Cerebellum (tissue), 4 donors: ENCODE measurements at places on chromosomes 6 and 20.

- DNase-seq: no peak
These were observed 35.2 kb downstream of the FAM184A start for GRCh38 chr6:119043265-119043664.

GRCh38 chr6:81565071-81565470 is 187.4 kb downstream of the TENT5A start:
- no peak for DNase-seq

- DNase-seq: no peak
These were observed 516.1 kb upstream of the MAN1A1 start for GRCh38 chr6:119865466-119866350.

DNA sequence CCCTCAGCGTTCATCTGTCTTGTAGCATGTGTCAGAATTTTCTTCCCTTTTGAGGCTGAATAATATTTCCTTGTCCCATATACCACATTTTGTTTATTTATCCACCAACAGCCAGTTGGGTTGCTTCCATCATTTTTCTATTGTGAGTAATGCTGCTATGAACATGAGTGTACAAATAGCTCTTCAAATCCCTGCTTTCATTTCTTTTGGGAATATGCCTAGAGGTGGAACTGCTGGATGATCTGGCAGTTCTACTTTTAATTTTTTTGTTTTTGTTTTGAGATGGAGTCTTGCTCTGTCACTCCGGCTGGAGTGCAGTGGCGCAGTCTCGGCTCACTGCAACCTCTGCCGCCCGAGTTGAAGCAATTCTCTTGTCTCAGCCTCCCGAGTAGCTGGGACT is 64.7 kb downstream of the SASH1 start:
- DNase-seq: no peak

- no peak for DNase-seq
These were observed 628.0 kb downstream of the KIF16B start for GRCh38 chr20:15945289-15945688.

- DNase-seq: no peak
These were observed 82.7 kb upstream of the PRDM1 start for GRCh38 chr6:106003268-106003987.

- no peak for DNase-seq
These were observed 932 bp upstream of the UBR2 start for GRCh38 chr6:42562788-42563405.

DNA sequence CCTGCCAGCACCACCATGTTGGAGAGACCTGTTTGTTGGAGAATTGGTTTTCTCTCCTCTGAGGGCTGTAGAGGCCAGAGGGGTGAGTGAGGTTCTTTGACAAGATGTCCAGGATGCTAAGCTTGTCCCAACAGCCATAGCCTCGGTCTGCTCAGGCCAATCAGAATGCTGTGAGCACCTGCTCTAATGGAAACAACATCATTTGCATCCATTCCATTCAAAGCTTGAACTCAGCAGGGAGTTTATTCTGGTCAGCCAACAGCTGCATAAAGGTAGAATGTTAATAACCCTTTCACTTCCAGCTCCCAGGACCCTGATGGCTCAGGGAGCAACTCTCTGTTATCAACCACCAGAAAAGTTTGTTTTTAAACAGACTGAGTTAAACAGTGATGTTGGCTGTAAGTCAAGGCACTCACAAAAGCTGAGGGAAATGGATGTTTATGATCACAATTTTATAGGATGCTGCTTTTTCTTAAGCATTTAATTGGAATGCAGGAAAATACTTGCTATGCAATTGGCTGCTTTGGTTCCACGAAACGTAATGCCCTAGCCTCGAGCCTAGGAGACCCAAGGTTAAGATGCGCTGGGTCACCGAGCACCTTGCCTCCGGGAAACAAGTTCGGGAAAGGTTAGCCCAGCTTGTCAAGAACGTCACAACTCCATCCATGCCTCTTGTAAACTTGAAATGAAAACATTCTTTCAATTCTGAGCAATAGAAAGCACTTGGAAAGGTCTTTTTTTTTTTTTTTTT is 155.2 kb downstream of the NFATC2 start:
- no peak for DNase-seq

GRCh38 chr20:47361057-47361915 is 4.8 kb upstream of the ZMYND8 start:
- DNase-seq: no peak

DNA sequence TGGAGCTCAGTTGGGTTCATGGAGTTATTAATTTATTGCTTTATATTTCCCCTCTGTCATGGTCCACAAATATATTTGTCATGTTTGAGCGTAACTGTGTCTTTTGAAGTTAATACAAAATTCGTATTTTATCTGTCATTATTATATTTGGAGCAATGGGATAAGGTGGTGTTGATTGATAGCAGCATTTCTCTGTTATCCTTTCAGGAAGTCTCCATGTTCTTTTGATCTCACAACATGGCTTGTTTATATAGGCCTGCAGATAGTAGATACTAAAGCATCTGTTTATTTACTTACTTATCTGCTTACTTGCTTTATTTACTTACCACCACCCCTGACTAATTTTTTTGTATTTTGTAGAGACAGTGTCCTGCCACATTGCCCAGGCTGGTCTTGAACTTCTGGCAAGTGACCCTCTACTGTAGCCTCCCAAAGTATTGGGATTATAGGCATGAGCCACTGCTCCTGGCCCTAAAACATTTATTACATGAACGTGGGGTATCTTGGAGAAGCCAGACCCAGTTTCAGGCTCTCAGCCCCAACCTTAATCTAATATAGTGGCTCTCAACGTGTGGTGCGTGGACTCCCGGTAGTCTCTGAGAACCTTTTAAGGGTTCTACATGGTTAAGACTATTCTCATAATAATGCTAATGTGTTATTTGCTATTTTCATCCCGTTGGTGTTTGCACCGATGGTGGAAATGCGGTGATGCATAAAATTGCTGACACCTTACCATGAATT is 104.2 kb downstream of the NCOA3 start:
- DNase-seq: no peak

GRCh38 chr20:42785041-42785440 is 404.7 kb downstream of the PTPRT start:
- DNase-seq: no peak

DNA sequence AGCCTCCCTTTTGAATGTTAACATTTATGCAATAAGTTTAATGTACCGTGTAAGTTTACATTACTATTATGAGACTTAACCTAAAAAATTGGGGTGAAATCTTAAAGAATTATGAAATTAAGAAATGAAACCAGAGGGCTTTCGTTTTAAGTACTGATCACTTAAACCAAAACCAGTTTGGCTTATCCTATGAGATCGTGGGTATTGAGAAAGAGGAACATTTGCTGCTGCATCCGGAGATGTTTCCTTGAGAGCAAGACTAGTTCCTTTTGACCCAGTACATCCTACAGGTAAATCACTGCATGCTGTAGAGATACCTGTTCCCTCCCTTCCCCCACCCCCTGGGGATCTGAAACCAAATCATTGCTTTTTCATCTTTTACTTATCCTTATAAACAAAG is 201.3 kb downstream of the ESR1 start:
- DNase-seq: no peak

GRCh38 chr20:60009826-60010616 is 51.8 kb downstream of the CDH26 start:
- no peak for DNase-seq

- DNase-seq: peak; percentile 43
These were observed 8.9 kb downstream of the CCM2L start for GRCh38 chr20:32019156-32019510.

GRCh38 chr20:22282696-22283095 is 301.7 kb downstream of the FOXA2 start:
- DNase-seq: no peak

DNA sequence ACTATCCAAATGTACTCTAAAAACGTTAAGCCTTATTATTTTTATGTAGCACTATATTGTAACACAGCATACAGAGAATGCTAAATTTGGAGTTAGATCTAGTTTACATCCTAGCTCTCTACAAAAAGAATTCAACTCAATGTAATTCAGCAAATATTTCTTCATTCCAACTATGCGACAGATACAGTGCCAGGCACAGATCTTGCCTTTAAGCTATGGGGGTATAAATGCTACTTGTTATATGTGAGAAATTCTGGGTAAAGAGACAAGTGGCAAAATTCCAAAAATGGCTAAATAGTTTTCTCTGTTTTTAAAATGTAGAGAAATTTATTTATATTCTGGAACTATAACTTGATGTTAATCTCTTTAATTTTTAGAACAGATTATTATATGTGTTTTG is 63.2 kb downstream of the SEL1L2 start:
- no peak for DNase-seq

DNA sequence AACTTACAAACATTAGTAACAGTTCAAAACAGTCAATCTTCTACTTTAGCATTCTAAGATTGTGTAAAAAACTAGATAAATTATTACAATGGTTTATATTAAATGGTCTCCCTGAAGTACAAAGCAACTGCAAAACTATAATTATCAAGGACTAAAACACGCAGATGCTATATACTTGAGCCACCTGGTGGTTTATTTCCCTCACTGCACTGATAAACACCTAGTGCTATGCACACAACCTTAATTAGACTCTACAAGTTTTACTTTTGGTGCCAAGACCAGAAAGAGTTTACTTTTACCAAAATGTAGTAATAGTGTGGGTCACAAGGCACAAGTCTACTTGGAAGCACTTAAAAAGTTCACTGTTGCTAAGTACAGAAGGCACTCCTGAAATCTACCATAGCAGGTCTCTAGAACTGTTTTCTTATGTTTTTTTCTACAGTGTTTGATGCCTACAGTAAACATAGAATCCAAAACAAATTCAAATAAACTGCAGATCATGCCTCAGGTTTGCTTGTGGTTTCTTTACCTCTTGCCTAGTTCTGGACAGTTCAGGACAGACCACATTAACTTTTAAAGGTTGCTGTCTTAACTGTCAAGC is 49.2 kb downstream of the GMDS start:
- DNase-seq: peak; percentile 36

DNA sequence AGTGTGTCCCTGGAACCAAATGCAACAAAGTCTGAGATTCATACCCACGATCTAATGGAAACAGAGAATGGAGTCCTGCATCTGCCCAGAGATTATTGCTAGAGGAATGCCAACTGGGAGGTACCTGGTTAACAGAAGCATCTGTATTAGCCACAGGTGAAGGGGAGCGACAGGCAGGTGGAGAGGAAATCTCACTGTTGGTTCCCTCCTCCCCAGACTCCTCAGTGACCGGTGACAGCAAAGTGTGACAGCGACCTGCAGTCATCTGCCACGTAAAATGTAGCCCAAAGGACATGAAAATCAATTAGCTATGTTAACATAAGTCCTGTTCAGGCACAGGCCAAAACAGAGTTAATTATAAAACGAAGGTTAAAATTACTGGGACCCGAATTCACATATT is 336.6 kb downstream of the SYNE1 start:
- peak; percentile 30 for DNase-seq

DNA sequence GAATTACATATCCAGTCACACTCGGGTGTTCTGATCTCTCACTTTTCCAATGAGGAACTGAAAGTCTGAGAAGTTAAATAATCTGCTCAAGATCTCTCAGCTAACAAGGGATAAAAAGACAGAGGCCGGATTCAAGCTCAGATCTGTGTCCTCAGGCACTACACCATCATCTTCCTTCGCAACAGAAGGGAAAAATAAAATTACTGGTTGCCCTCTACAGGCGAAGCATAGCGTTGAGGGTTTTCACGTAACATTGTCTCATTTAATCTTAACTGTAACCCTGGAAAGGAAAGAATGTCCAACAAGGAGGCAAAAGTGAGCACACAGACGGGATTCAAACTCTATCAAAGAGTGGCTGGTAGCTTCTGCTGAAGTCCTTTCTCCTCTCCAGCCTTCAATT is 67.8 kb upstream of the ANKEF1 start:
- peak; percentile 37 for DNase-seq

DNA sequence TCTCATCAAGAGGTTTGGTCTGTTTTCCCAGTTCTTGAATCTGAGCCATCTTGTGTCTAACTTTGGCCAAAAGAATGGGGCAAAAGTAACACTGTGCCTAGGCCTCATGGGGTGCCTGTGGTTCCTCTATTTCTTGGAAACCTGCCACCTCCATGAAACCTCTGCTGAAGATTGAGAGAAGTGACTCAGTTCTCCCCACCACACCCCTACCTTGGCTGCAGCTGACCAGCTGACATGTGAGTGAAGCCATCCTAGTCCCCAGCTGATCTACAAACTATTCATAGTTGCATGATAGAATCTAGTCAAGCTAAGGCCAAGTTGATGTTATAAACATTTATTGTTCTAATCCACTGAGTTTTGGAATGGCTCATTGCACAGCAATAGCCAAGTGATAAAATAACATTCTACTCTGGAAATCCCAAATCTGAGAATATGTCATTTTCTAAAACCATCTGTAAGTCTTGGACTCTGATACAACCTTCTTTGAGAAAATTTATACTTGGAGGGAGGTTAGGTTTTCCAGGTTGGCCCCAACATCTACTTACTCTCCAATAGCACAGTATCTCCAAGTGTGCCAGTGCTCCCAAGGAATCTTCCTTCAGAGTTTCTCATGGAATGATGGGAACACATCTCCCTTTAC is 107.0 kb upstream of the SMLR1 start:
- no peak for DNase-seq

DNA sequence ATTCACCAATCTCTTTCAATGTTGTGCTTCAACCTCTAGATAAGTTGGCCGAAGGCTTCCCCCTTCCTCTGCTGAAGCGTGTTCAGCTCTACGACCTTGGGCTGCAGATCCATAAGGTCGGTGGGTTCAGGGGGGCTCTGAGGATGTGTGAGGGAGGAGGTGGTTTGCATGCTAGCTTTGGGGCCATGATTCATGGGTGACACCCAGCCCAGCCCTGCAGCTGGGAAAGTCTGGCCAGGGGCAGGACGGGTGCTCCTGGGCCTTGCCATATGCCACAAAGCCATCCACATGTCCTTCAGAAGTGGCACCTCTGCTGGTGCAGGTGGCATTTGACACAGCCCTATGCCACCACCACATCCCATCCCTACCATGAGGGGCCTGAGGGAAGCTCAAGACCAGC is 27.6 kb downstream of the LBP start:
- no peak for DNase-seq

GRCh38 chr20:44586289-44586911 is 4.0 kb downstream of the PKIG start:
- no peak for DNase-seq

GRCh38 chr20:49381558-49382493 is 100.6 kb downstream of the KCNB1 start:
- peak; percentile 89 for DNase-seq

DNA sequence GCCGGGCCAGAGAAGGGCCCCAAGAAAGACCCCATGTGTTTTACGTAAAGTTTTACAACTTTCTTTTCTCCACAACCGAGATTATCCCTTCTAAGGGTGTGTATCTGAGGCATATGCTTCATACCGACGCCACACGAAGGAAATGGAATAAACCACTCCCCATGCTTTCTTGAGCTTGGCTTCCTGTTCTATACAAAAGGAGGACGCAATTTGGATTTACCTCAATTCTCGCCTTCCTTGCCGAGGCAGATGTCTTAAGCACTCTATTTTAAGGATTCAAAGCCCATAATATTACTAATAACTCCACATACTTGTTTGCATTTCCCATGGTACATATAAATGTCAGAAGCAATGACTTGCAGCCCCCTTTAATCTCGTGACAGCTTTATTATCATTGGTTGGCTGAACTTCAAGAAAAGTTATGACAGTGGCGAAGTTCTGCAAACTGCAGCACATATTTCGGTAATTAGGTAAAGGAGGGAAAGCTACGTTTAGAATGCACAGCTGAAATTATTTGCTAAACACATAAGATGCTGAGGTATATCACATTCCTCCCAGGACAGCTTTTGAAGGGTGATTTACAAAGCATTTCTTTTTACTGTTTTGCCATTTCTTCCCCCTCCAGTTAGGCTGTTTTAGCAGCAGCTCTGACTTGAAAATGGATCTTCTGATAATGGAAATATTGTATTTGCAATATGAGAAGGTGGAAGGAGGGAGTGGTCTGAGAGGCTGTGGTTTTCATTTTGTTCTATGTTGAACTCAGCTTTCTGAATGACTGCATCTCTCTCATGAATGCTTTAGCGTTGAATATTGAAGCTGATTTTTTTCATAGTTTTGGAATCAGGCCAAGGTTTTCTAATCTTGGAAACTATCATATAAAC is 330.5 kb downstream of the EPHA7 start:
- no peak for DNase-seq
